ENCODE measurements at places on chromosomes 16 and 17.

DNA sequence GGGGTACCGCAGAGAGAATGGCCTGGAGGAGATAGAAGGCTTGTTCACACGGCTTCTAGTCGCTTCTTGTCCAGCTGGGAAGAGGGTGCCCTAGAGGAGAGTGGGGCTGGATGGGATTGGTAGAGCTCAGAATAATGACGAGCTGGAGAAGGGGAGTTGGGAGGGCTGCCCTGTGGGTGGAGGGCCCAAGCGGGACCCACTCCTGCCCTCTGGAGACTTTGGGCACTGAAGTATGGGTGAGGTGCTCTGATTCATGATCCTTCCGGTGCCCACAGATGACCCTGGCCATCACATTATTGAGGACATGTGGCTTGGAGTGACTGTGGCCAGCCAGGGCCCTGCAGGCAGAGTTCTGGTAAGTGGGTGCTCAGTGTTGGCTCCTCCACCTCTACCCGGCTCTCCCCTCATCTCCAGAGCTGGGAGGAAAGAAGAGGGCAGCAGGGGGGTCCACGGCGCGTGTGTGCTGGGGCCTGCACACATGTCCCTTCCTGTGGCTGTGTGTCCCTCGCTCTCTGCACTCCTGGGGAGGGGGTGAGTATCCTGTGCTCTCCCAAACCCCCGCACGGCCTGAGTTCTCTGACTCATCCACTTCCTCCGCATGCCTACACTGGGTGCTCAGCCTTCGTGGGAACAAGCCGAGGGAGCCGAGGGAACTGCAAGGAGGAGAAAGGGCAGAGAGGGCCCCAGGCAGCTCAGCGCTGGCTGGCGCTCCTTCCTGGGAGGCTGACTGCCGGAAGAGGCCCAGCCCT lies 8.5 kb downstream of the ITGA3 start:
- DNase-seq = no peak

GRCh38 chr17:81612172-81612970 lies 24.5 kb downstream of the NPLOC4 start:
- DNase-seq = no peak

GRCh38 chr17:59370593-59371299 lies 39.3 kb downstream of the YPEL2 start:
- DNase-seq = no peak

DNA sequence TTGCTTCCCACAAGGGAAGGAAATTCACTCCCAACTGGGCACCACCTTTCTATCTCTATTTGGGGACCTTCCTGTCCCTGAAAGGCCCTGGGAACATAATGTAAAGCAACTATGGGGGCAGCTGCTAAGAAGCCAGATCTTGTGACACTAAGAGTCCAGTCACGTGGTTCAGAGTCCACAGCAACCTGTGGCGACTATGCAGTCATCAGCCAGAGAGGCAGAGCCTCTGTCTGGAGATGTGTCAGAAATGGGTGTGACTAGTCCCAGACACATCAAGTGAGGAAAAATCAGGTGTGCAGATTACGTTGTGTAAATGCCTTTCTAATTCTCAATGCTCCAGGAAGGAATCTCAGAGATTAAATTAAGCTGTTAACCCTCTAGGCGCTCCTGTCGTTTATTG lies 26.6 kb upstream of the SKAP1 start:
- DNase-seq = no peak

DNA sequence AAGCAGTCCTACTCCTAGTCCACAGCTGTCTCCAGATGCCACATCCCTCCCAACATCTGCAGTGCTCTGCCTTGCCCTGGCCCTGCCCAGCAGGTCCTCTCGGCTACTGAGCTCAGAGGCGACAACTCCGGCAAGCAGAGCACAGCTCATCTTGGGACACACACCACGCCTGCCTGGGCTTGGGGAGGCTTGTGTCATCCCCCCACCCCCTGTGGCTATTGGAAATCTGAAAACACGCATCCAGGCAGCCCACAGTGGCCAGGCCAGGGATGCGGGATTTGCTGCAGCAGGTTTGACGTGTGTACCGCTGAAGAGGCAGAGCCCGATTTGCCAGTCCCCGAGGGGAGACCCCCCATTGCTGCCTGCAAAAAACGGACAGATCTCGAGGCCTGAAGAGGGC lies 25.4 kb downstream of the MXRA7 start:
- DNase-seq = no peak

DNA sequence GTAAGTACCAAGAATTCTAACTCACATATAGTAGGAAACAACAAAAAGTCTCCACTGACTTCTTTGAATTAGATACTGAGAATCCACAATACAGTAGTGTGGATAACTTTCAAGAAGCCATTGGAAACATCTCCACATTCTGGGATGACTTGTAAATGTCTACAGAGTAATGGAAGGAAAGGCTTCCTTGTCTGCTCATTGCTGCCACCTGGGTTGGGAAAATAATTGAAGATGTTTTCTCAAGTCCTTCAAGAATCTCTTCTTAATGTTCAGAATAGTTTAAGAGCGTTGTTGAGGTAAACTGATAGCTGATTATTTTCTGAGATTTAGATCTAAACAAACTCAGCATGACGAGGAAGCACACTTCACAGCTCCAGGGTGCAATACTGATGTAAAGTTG lies 14.0 kb downstream of the CPSF4L start:
- no peak for DNase-seq

- DNase-seq = no peak
Measured at GRCh38 chr17:65332779-65333178, 195.6 kb downstream of the RGS9 start.

DNA sequence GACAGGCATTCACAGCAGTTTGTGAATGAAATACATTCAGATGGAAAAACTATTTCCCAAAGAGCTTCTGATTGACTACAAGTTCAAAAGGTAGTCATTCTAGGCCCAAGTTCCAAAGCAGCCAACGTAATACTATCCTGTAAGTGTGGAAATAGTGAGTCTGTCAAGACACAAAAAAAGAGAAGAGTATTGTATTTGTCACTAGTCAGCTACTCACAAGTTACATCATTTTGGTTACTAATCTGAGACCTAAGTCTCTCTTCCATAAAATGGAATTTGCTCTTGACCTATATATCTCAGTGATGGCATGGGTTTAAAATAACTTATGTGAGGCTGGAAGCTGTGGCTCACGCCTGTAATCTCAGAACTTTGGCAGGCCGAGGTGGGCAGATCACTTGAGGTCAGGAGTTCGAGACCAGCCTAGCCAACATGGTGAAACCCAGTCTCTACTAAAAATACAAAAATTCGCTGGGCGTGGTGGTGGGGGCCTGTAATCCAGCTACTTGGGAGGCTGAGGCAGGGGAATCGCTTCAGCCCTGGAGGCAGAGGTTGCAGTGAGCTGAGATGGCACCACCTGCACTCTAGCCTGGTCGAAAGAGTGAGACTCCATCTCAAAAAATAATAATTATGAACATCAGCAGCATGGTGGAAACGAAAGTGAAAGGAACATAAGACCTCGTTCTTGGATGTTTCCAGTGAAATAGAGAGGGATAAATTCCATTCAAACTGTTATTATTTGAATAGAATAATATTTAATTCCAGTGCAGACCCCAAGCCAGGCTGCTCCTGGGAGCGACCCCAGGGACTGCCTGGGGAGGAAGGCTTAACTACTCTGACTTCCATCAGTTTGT lies 2.9 kb downstream of the CMC2 start:
- no peak for DNase-seq

- DNase-seq = no peak
Measured at GRCh38 chr17:57868910-57869616, 19.2 kb upstream of the MRPS23 start.

DNA sequence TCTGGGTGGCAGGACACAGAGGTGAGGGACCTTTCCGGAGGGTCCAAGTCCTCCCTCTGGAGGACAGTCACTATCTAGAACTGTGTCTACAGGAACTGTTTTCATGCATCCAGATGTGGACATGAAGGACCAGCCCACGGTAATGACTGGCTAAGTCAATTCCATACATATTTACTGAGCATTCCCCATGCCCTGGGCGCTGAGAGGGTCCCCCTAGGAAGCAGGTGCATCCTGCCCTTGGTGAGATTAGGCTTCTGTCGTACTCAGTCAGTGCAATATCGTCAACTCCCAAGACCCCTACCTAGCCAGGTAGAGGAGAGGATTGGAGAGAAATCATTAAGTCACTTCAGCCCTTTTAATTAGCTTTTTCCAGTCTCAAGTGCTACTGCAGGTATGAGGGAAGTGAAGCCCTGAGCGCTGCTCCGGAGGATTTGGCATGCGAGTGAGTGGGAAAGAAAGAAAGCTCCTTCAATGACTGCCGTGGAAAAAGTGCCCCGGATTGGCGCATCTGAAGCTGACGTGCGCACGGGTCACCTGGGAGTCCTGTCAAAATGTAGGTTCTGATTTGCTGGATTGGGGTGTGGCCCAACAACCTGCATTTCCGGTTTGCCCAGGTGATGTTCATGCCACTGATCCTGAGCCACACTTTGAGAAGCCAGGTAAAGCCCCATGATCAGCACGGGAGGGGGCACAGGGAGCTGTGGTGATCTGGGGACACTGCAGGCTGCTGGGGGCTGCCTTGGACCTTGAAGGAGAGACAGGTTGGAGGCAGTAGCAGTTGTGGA lies 367.4 kb upstream of the TNRC6C start:
- DNase-seq = no peak

- no peak for DNase-seq
Measured at GRCh38 chr16:67108489-67108888, 1.3 kb upstream of the PHAF1 start.

DNA sequence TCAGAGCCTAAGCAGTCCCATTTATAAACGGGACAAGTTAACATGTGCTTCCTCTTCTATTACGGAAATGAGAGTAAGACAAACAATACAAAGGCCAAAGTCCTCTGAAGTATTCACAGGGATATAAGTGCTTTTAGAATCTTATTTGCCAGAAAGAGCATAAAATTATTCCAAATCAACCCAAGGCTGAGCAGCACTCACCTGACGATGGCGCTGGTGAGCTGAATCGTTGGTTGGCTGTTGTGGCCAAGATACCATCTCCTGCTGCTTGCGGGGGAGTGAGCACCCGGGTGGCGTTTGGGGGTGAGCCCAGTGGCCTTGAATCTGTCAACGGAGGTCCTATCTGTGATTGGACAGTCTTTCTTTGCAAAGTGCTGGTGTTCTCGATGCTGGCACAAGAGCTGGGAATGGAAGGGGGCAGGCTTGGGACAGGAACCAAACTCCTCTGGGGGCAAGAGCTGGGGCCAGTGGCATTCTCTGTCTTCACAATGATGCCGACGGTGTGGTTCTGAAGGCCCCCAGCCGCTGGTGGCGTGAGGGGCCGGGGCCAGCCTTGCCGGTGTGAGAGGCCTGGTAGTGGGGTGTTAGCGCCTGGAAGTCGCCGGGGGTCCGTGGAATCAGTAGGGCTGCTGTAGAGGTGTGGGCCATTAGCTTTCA lies 9.5 kb upstream of the DHRS13 start:
- no peak for DNase-seq

DNA sequence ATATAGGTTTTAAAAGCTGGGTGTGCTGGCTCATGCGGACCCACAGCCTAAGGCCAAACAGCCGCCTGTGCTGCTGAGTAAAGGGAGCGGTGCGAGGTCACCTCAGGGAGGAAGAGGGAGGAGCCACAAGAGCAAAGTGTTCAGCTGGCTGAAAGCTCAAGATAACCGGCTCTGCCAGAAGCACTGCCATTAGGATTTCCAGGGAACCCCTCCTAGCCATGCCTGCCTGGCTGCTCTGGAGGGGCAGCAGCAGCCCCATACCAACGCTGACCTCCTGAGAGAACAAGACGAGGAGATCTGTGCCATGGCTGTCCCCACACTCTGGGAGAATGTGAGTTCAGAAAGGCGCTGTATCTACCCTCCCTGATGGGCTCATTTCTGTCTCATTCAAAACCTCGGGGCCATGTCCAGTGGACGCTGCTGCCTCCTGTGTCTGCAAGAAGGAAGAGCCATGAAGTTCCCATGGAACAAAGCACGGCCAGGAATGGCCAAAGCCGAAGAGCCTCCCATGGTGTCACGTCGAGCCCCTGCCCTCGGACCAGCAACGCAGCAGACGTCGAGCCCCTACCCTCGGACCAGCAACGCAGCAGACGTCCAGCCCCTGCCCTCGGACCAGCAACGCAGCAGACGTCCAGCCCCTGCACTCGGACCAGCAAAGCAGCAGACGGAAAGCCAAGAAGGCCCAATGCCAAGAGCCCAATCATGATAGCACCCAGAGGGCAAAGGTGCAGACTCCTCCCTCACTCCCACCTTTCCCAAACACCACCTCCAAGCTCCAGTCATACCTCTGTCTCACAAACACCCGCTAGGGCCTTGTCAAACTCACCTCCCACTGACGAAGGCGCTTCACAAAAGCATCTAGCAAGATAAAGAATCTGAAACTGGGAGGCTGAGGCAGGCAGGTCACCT lies 107.0 kb downstream of the ANKRD11 start:
- no peak for DNase-seq

GRCh38 chr17:67528751-67529436 lies 151.8 kb downstream of the PITPNC1 start:
- DNase-seq = no peak

DNA sequence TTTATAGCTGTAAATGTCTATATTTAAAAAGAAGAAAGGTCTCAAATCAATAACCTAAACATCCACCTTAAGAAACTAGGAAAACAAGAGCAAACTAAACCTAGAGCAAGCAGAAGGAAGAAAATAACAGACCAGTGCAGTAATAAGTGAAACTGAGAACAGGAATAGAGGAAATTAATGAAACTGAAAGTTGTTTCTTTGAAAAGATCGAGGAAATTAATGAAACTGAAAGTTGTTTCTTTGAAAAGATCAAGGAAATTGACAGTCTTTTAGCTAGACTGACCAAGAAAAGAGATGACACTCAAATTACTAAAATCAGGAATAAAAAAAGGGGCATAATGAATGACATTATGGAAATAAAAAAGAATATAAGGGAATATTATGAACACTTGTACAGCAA lies 46.4 kb downstream of the SLFN5 start:
- DNase-seq = no peak

GRCh38 chr17:79400989-79401703 lies 209.7 kb downstream of the RBFOX3 start:
- DNase-seq = no peak

- DNase-seq = no peak
Measured at GRCh38 chr17:6893382-6894205, 62.1 kb upstream of the TEKT1 start.

GRCh38 chr17:81398176-81398831 lies 3.0 kb downstream of the BAHCC1 start:
- DNase-seq = no peak

DNA sequence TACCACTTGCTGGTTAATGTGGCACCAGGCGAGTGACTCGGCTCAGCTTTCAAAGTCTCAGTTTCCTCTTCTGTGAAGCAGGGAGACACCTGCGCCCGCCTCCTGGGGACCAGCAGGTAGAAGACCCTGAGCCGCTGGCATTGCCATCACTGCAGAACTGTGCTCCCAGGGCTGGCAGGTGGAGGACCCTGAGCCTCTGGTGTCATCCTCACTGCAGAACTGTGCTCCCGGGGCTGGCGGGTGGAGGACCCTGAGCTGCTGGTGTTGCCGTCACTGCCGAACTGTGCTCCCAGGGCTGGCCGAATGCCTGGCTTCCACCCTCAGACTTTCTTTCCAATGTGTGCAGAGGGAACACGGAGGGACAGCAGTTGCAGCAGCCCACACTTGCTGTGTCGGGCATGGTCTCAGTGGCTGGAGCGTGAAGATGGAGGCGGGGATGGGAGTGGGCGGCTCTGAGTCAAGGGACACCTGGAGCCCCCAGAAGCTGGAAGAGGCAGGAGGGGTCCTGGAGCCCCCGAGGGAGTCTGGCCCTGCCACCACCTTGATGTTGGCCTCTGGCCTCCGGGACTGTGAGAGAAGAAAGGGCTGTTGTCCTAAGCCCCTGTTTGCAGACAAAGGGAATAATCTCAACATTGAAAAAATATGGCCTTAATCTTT lies 75.8 kb upstream of the METTL9 start:
- DNase-seq = no peak
